AG09309 (cell line): ENCODE measurements at places on chromosomes 3 and 15.
A peak's percentile ranks its signal among the peaks of the same experiment; 100 is the strongest.

GRCh38 chr3:151107177-151107576 is 21.7 kb downstream of the MED12L start:
- DNase-seq: no peak

DNA sequence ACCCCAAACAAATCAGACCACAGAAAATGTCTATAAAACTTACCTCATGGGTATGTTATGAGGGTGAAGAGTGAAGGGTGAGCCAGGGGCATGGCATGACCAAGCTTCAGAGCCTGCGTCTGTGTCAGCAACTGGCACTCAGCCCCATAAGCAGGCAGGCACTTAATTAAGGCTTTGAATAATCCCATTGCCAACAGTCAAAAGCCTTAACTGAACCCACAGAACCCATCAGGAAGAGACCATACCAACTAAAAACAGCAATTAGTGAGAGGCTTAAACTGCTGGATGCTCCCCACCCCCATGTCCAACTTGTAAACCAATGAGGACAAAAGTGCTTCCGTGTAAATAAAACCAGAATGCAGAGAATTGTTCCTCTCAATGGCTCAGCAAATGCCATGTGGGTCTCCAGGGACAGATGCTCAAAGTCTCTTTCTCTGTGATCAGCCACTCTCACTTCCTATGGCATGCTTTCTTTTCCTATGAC is 126.0 kb downstream of the MYLK start:
- DNase-seq: peak; percentile 89

GRCh38 chr15:40053831-40054604 is 15.0 kb upstream of the SRP14 start:
- DNase-seq: no peak

DNA sequence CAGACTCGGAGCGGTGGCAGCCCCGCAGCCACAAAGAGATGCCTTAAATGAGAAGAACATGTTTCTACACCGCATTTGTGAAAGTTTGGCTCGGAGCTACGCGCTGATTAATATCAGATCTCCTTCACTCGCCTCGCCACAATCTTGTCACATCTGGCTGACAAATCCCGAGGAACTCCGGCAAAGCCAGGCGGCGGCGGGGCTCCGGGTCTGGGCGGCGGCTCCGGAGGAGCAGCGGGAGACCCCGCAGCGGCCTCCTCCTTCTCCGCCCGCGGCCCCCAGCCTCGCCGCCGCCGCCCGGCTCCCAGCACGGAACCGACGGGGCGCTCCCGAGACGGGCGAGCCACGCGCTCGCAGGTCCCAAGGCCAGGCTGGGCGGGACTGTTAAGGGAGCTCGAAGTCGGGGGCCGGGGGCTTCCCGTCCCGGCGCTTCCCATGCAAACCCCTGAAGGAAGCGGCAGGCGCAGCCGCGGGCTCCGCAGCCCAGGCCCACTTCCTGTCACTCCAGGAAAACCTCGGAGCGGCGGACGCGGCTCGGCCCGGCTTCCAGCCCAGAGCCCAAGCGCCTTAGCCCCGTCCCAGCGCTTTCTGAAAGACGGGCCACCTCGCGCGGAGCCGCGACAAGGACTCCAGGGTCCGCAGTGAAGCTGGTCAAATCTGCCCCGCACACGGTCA is 1.2 kb downstream of the BNC1 start:
- no peak for DNase-seq

DNA sequence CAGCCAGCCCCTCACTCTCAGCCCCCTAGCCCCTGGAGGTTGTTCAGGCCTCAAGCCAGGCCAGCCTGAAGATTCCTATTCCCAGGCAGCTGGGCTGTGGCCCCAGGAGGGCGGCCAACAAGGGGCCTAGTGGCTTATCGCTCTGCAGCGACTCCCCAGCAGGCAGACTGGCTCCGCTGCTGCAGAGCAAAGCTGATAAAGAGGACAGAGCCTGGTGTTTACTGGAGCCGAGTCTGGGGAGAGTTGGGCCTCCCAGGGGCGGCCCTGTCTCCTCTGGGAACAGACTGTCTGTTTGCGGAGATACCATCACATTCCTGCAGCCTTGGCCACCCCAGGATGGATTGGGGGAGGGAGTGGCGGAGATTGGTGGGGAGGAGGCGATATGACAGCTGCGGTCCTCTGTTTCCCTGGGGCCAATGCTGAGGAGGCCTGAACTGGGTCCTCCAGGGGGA is 22.4 kb upstream of the SMAD6 start:
- no peak for DNase-seq

- no peak for DNase-seq
Measured at GRCh38 chr3:128788268-128788869, 62.4 kb downstream of the RAB7A start.

DNA sequence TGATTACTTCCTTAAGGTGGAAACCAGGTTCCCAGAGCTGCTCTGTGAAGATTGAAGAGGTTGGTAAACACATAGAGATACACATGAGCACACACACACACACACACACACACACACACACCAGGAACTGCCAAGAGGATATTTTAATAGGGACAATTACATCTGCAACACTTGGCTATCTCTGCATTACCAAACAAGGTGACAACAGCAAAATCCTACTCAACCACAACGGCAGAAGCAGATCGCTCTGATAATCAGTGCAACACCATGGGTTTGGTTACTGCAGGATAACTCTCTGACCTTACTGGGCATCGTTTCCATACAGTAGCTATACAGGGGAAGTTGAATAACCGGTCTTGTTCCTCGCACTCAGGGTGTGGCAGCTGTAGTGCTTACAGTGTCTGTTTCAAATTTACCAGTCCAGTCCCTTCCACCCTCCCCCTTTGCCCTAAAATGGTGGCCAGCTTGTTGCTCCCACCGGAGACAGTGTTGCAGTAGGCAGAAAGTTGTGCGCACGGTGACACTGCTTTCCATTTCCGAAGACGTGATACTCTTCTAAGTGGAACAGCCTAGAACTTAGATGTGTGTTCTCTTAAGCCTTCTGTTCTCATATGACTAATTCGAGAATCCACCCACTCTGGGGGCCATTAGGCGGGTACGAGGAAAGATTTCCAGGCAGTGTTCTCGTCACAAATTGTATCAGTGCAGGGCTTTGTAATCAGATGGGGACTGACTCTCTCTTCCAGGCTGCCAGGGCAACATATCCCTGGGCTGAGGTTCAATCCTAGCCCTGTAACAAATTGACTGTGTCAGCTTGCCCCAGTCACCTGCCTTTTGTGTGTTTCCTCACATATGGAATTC is 176.2 kb downstream of the P3H2 start:
- no peak for DNase-seq

- DNase-seq: no peak
Measured at GRCh38 chr3:159604151-159604581, 384.5 kb upstream of the IL12A start.

GRCh38 chr3:120495809-120496208 is 45.0 kb upstream of the FSTL1 start:
- DNase-seq: no peak

- DNase-seq: no peak
Measured at GRCh38 chr3:9079676-9080075, 116.4 kb upstream of the RAD18 start.

DNA sequence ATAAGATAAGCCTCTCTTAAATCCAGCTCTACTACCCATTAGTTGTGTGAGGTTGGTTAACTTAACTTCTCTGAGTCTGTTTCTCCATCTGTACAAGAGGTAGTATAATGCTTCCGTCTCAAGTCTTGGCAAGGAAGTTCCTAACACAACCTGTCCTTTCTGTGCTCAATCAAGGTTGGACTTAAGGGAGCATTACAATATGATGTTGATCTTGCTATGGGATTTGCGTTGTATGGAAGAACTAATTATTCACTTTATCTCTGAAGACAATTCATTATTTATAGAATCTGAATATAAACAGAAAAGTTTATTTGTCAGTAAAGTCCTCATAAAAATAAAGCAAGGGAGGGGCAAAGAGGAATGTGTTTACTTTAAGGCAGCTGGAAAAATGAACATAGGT is 18.9 kb upstream of the SPTSSB start:
- DNase-seq: no peak

GRCh38 chr3:188788621-188789081 is 383.1 kb upstream of the TPRG1 start:
- peak; percentile 69 for DNase-seq

DNA sequence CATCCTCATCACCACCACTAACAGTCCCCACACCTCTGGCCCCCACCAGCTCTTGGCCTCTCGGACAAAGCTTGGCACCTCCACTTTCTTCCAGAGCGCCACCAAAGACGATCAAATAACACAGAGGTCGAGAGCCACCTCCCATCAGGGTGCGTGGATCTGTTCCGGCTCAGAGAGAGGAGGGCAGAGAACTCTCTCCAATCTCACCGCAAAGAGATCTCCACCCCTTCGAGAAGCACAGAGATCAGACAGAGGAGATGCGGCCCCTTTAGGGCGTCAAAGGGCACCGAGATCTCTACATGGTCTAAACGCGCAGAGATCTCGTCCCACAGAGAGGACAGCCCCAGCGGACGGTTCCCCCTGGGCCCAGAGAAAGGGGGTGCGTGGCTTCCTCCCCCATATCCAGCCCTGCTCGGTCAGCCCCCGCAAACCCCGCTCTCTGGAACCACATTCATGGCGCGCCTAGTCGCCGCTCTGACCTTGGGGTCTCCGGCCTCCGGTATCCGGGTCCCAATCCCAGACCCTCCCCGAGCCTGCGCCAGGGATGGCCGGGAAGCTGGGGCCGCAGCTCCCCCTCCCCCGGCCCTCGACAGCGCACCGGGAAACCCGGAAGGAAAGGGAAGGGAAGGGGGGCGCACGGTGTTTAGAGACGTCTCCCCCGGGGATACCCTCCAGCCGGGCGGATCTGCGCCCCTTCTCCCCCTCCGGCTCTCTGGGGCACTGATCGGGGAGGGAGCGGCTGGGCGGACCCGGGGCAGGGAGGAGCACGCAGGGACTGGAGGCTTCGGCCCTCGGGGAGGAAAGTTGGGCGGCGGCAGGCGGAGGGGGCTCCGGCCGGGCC is 608 bp downstream of the SCN5A start:
- DNase-seq: no peak

DNA sequence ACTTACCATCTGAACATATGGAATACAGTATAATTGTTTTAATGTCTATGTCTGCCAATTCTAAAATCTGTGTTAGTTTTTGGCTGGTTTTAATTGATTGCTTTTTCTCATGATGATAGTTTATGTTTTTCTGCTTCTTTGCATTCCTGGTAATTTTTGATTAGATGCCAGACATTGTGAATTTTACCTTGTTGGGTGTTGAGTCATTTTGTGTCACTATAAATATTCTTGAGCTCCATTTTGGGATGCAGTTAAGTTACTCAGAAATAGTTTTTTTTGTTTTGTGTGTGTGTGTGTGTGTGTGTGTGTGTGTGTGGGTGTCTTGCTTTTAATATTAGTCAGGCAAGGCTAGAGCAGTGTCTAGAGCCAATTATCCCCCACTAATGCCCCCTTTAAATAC is 818.8 kb upstream of the NR2F2 start:
- DNase-seq: no peak

GRCh38 chr15:77479015-77479414 is 58.3 kb downstream of the HMG20A start:
- no peak for DNase-seq

- no peak for DNase-seq
Measured at GRCh38 chr3:24704496-24704895, 209.8 kb upstream of the THRB start.

DNA sequence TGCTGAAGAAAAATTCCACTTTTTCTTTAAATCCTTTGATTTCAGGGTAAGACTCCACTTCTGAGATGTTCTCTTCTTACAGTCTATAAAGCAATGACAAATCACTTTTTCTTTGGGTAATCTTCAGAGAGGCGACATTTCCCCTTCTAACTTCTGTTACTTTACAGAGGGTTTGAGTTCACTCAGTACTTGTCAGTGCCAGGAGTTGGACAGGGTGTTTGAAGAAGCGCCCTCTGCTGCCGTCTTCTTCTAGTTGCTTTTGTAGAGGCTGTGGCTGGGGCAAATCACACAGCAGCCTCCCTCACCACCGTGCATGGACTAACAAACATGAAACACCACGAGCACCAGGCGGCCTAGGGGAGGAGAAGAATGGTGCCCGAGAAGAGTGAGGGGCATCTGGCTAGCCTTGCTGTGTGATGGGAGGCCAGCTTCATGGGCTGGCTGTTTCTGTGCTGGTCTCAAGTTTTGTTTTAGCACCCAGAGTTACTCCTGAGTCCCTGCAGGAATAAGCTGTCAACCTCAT is at the start of gene CD80:
CD80 (minus strand) TSS at position 174 of the 523 bp plus-strand sequence. CDS start 1,886 bp downstream, outside the sequence.
- DNase-seq: peak; percentile 7

GRCh38 chr3:25444273-25444672 is 16.2 kb downstream of the RARB start:
- DNase-seq: no peak

GRCh38 chr15:28934645-28935044 is 48.9 kb downstream of the APBA2 start:
- no peak for DNase-seq

- DNase-seq: no peak
Measured at GRCh38 chr3:73999501-73999900, 374.8 kb upstream of the PDZRN3 start.

DNA sequence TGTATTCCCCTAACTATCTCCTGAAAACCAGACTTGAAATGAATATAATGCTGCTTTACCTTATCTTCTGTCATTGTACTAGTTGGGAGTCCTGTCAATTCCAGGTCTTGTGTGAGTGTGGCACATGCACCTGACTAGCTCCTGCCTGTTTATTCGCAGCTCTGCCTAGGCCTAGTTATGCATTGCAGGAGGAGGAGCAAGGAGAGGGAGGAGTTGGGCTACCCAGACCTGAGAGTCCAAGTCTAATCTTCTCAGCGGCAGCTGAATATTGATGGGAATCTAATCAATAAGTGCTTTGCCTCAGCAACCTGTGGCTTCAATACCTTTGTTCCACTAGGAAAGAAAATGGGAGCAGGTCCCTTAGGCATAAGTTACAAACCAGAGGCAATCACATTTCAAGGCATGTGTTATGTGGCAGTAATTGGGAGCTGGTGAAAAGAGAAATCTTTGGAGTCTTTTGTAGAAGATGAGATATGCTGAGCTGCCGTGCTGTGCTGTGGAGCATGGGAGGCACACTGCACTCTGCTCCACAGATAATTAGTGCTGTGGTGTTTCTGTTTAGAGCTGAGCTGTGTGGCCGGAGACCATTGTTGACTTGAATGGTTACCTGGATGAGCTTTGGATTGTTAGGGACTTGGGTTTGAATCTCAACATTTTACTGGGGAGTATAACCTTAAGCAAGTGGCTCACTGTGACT is at the start of gene SLC2A2:
SLC2A2 (minus strand) TSS at position 124 of the 697 bp plus-strand sequence; CDS start at position 74, 50 bp downstream.
- no peak for DNase-seq

DNA sequence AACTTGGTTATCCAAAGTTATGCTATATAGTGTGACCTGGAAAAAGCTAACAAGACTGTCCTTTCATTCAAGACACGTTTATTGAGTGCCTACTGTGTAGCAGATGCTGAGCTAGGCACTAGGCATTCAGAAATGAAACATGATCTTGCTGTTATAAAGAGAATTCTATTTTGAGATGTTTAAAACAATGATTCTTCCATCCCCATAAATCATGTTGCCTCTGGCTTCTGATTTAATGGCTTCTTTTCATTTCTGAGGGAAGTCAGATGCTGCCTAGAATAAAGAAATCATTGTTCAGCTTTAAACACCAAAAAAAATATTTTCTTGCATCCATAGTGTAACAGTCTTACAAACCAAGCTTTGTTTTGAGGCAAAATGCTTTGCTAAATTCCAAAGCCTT is 620.9 kb upstream of the UBE2E2 start:
- no peak for DNase-seq
